ENCODE measurements at places on chromosomes 1 and 21. TPM values are rescaled to one million over a fixed set of nuclear protein-coding genes. Genes with fewer than 3 reads are reported as not detected.

DNAI4 gene
- polyA plus RNA-seq, result 4.3 TPM

SLC1A7 gene
- 0.24 TPM for polyA plus RNA-seq

KRTAP19-1 gene
- polyA plus RNA-seq, result not detected

CRB1 gene
- 0.39 TPM for polyA plus RNA-seq

FAM131C gene
- polyA plus RNA-seq, result 0.14 TPM

NBPF14 gene
- polyA plus RNA-seq, result 14.7 TPM

PDXK gene
- 19.0 TPM for polyA plus RNA-seq

Measured in forelimb muscle (tissue), 1 donor.